ENCODE measurements at places on chromosomes 16 and 17.

DNA sequence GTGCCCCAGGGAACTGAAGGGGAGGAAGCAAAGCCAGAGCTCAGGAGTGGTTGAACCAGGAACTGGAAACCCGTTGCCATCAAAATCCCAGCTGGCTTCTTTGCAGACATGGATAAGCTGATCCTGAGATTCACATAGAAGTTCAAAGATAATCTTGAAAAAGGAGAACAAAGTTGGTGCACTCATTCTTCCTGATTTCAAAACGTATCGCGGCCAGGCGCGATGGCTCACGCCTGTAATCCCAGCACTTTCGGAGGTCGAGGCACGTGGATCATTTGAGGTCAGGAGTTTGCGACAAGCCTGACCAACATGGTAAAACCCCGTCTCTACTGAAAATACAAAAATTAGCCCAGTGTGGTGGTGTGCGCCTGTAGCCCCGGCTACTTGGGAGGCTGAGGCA is 7.1 kb downstream of the RAP1GAP2 start:
- no peak for DNase-seq

- DNase-seq, result no peak
Observed at GRCh38 chr17:69815406-69815805, 259.6 kb upstream of the KCNJ16 start.

DNA sequence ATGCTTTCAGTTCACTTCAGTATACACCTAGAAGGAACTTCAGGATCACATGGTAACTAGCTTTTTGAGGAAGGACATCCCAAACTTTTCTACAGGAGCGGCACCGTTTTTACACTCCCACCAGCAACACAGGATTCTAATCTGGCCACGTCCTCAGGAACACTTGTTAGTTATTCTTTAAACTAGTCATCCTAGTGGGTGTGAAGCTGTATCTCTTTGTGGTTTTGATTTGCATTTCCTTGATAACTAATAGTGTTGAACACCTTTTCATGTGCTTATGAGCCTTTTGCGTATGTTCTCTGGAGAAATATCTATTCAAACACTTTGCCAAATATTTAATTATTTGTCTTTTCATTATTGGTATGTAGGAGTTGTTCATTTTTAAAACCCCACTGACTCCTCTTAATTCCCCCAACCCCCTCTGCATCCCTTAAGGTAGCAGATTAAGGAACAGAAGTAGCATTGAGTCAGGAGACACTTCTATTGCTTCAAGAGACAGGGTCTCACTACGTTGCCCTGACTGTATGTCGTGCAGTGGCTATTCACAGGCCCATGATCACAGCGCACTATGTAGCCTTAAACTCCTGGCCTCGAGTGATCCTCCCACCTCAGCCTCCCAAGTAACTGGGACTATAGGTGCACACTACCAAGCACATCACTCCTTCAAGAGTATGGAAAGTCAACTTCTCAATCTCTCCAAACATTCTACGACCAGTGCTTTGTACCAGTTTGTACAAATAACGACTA is 25.4 kb downstream of the YWHAE start:
- no peak for DNase-seq

DNA sequence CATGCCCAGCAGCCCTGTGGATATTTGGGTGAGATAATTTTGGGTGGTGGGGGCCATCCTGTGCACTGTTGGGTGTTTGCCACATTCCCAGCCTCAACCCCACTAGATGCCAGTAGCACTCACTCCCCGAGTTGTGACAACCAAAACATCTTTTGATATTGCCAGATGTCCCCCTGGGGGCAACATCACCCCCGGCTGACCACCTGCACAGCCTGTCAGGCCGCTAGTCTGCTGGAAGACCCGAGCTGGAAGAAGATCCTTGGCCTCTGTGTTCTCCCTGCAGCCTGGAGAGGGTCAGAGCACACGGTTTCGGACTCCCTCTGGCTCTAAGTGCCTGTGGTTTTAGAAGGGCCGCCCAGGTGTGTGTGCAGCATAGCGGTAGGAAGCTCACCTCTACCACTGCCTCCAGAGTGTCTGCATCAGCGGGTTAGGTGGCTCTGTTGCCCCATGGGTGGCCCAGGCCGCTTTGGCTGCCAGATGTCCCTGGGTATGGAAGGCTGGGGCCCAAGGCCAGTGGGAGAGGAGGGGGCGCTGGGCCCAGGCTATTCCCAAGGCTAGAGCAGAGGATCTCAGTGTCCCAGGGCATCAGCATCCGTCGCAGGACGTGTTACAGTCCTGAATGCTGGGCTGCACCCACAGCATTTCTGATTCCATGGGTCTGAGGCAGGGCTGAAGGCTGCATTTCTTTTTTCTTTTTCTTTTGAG is 195.8 kb upstream of the GSE1 start:
- DNase-seq, result no peak

DNA sequence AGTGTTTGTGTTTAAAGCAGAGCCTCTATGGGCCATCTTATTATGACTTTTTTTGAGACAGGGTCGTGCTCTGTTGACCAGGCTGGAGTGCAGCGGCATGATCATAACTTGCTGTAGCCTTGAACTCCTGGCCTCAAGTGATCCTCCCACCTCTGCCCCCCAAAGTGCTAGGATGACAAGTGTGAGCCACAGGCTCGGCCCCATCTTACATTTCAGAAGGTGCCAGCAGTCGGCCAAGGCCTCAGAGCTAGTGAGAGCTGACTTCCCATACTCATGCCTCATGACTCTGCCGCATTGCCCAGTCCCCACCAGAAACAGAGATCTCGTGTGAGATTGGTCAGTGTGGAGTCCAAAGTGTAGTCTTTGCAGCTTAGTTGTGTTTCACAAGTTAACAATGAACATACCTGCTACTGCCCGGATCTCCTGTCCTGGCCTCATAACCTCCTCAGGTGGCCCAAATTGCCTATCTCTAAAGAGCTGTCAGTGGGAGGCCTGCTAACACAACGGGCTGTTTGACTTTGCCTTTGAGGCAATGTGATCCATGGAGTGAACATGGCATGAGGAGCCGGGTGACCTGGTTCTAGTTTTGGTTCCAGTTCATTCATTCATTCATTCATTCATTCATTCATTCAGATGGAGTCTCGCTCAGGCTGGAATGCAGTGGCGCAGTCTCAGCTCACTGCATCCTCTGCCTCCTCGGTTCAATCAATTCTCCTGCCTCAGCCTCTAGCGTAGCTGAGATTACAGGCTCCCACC is 13.7 kb downstream of the MINK1 start:
- no peak for DNase-seq

GRCh38 chr16:12590409-12590808 is 213.3 kb downstream of the CPPED1 start:
- DNase-seq, result no peak

DNA sequence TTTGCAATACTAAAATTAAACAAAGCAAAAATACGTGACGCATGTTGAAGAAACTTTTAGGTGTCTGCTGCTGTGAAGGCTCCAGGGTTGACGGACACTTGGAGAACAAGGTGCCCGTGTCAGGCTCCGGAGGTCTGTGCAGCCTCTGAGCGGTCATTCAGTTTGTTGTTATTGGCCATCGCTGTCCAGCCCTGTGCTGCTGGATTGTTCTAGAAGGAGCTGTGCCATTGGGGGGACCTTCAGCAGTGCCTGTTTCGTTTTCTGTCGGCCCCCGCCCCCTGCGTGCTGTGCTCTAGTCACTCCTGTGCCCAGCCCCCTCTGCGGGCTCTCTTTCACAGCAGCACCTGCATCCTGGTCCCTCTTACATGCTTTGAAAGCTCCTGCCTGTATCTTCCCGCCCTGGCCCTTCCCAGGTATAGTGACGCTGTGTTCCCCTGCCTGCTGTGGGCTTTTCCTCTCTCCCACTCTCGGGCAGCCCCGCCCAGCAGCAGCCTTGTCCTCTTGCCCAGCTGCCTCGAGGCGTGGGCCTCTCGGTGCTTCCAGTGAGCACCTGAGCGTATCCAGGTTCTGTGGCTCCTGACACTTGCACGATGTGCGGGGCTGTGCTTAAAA is 50.7 kb downstream of the RNF213 start:
- DNase-seq, result no peak

GRCh38 chr16:83501481-83501880 is 306.3 kb upstream of the HSBP1 start:
- DNase-seq, result no peak

- DNase-seq, result peak; percentile 85
Observed at GRCh38 chr17:6413065-6413464, 21.9 kb downstream of the AIPL1 start.

DNA sequence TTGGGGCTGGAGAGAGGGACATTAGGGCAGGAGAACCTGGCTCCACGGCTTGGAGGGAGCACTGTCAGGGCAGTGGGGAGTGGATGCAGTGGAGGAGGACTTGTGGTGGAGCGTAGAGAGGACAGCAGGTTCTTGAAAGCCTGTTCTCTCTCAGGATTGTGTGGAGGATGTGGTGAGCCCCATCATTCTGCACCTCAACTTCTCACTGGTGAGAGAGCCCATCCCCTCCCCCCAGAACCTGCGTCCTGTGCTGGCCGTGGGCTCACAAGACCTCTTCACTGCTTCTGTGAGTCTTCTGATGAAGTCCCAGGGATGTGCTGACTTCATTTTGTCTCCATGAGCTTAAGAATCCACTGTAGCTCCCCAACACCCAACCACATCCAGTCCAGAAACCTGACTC is 13.5 kb downstream of the COX6A2 start:
- no peak for DNase-seq
